ENCODE measurements at places on chromosomes 4 and X. TPM values are rescaled to one million over a fixed set of nuclear protein-coding genes. Genes with fewer than 3 reads are reported as not detected.

The GPR50 gene
- not detected for total RNA-seq

The TEX13D gene
- total RNA-seq, result not detected

The PHEX gene
- 5.6 TPM for total RNA-seq

The CXCL11 gene
- total RNA-seq, result not detected

The FRMPD4 gene
- total RNA-seq, result 0.41 TPM

The FGF2 gene
- 79.5 TPM for total RNA-seq

The FAM236A gene
- not detected for total RNA-seq

The TMEM150C gene
- total RNA-seq, result 1.9 TPM

The GASK1B gene
- 37.6 TPM for total RNA-seq

The RAP2C gene
- total RNA-seq, result 24.4 TPM

The CENPVL1 gene
- 0.41 TPM for total RNA-seq

The MAGEA1 gene
- not detected for total RNA-seq

The PDGFRA gene
- total RNA-seq, result 707 TPM

The PF4V1 gene
- not detected for total RNA-seq

The MSANTD1 gene
- total RNA-seq, result 0.63 TPM

The HTN3 gene
- total RNA-seq, result not detected

The C4orf46 gene
- 4.3 TPM for total RNA-seq

The LANCL3 gene
- total RNA-seq, result 0.18 TPM

The PROM1 gene
- under 0.01 TPM for total RNA-seq

The TBX22 gene
- total RNA-seq, result not detected

Measured in fibroblast of the aortic adventitia (primary cell).